ENCODE measurements at places on chromosomes 16 and 17.

- DNase-seq: no peak
Measured at GRCh38 chr17:19415311-19415710, 4.3 kb downstream of the RNF112 start.

DNA sequence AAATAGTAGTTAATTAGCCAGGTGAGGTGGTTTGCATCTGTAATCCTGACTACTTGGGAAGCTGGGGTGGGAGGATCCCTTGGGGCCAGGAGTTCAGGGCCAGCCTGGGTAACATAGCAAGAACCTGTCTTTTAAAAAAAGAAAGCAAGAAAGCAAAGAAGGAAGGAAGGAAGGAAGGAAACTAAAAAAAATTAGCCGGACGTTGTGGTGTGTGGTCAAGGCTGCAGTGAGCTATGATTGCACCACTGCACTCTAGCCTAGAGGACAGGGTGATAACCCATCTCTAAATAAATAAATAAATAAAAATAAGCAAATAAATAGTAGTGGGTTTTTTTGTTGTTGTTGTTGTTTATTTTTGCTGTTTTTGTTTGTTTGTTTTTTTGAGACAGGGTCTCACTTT lies 39.3 kb upstream of the MAP2K6 start:
- no peak for DNase-seq

- DNase-seq: no peak
Measured at GRCh38 chr16:10280262-10281170, 98.3 kb upstream of the GRIN2A start.

DNA sequence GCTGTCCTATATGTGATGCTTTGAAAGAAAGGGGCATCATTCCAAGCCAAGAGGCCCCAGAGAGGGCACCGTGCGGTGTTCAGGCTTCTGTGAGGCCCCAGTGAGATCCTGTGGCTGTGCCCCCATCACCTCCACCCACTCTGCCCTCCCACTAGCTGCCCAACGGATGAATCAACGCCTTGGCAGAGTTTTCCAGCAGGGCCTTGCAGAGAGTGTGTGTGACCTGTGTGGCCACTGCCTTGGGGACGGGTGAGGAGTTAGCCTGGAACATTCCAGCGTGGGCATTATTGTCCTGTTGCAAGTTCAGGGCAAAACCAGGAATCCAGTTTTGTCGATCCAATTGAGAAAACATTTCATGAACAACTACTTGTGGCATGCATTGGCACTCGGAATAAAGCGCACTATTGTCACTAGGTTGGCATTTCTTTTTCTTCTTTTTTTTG lies 53.7 kb downstream of the SF3B3 start:
- peak; percentile 28 for DNase-seq

- no peak for DNase-seq
Measured at GRCh38 chr17:41326173-41327145, 10.9 kb upstream of the KRTAP17-1 start.

GRCh38 chr16:20249211-20249610 lies 78.1 kb downstream of the GP2 start:
- DNase-seq: no peak

DNA sequence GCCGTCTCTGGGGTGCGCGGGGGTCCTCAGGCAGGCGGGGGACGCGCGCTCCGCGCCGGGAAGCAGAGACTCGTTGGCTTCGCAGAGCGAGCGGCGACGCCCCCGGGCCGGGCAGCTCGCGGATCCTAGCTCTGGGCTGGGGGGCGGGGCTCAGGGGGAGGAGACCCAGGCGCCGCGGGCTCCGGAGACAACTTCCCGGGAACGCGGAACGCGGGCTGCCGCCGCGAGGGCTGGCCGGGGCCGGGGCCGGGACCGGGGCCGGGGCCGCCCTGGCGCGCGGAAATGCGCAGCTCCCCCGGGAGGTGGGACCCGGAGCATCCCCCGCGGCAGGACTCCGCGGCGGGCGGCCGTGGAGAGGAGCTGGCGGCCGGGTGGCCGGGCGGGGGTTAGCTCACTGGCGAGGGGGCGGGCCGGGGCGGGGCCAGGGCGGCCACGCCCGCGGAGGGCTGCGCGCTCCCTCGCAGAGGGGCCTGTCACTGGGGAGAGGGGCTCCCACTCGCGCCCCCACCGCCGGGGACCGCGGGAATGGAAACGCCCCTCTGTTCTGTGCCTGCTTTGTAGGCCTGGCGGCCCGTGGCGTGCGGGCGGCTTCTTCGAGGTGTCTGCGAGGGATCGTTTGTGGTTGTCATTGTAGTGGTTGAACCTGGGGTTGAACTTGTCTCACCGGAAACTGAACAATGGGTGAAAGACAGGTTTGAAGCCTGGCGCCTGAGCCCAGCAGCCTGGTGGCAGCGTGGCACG lies at the start of gene GAS7:
Gene GAS7 (minus strand): TSS at position 98 of the 741 bp plus-strand sequence.
- DNase-seq: peak; percentile 40

Measured in stimulated activated CD4-positive, alpha-beta T cell treated with anti-CD3 and anti-CD28 coated beads, Interleukin-2, amount 100 ng/mL, for 24 hours (primary cell).